Activated naive CD4-positive, alpha-beta T cell (primary cell): ENCODE measurements at places on chromosomes 5 and 9.

DNA sequence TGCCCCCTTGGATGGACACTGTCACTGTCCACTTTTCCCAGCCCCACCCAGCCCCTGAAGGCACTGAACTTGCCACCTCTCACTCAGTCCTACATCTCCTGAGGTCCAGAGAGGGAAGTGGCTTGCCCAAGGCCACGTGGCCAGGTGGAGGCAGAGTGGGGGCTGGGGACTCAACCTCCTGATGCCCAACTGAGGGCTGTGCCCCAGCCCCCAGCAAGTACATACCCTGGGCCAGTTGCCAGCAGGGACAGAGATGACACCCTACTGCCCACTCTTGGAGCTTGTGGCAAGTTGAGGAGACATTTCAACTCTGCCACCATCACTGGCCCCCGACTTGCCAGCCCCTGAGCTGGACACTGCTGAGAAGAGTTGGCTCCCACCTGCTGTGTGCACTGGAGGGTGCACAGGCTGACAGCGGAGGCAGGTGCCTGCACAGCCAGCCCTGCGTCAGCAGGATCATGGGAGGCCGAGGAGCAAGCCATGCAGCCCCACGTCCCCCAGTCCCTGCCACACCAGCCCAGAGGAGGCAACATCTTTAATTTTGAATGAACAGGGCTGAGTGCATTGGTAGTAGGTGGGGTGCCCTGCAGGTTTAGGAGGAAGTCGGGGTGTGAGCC, 39.4 kb downstream of the UNC5A start:
- DNase-seq = no peak

DNA sequence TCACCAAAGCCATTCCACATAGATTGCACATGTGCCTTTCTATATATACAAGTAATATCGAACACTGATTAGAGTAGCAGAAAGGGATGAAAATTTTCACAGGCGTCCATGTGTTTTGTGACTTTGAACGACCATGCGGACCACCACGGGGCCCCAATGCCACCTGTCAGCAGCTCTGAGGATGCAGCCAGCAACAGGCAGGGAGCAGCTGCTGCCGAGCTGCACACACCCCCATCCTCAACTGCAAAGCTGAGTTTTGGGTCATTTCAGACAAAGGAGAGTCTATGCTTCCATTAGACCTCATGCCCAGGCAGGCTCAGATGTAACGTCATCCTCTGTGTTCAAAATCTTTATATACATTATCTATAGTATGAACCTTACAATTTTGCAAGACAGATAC, 503.8 kb downstream of the IRX1 start:
- DNase-seq = no peak

GRCh38 chr5:176167800-176168199, 70.4 kb upstream of the SIMC1 start:
- DNase-seq = no peak

DNA sequence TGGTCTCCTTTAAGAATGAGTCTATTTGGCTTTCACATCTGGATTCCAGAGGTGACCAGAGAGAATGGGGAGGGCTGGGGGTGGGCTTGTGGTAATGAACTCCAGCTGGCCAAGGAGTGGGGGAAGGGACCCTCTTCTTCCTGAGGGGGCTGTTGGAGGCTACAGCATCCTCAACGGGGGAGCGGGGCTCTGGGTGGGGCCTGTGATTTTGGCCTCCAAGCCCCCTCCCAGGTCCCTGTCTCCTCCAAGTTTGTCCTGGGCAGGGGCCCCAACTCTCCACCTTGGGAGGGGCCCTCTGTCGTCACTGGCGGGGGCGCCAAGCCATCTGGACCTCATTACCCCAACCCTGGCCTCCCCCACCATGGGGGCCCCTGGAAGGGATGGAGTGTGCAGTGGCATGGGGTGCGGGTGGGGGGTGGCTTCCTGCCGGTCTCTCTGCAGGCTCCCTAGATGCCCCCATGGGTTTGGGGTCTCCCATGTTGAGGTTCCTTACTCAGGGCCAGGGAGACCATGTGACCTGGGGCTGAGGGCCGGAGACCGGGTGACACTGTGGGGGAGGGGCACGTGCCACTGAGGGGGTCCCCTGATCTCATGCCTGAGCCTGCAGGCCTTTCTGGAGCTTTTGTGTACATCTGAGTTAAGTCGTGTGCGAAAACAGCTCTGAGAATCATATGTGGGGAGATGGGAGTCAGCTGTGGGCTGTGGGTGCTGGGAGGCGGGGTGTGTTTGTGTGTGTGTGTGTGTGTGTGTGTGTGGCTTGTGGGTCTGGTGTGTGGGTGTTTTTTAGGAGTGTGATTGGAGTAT, 32.4 kb downstream of the GOLGA2 start:
- DNase-seq = no peak

GRCh38 chr9:82890401-82890800, 172.5 kb downstream of the RASEF start:
- no peak for DNase-seq

DNA sequence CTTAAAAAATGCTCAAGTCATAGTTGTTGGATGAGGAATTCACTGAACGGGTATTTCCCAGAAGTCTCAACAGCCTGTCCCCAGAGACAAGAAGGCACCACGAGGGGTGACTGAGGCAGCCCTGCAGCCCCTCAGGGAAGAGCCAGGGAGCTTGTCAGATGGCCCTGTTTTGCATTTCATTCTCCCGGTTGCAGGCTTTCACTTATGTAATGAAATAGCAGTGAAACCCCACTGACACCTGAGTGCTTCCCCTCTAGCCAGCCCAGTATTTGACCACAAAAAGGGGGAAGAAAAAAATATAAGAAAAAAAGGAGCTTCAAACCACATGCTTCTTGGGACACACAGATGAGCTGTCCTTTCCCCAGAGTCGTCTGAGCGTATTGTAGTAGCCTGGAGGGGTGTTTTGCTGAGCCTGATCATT, 75.3 kb upstream of the IL12B start:
- no peak for DNase-seq

- no peak for DNase-seq
Observed at GRCh38 chr9:110919050-110919435, 119.2 kb downstream of the LPAR1 start.

DNA sequence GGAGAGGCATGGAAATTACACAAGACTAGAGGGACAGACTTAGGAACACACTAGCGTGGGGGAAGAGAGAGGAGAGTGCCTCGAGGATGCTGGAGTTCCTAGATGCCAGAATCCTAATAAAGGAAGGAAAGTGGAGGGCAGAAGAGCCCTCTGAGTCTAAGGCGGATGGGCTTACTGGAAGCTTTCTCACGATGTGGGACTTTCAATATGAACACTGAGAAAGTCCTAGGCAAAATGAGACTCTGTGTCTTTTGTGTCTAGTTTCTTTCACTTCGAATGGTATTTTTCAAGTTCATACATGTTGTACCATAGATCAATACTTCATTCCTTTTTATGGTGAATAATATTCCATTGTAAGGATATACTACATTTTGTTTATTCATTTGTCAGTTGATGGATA, 239.4 kb downstream of the NSG2 start:
- no peak for DNase-seq

- DNase-seq = no peak
Observed at GRCh38 chr5:132826424-132827082, 3.9 kb downstream of the SHROOM1 start.

GRCh38 chr5:178462816-178463215, 127.4 kb downstream of the COL23A1 start:
- no peak for DNase-seq

DNA sequence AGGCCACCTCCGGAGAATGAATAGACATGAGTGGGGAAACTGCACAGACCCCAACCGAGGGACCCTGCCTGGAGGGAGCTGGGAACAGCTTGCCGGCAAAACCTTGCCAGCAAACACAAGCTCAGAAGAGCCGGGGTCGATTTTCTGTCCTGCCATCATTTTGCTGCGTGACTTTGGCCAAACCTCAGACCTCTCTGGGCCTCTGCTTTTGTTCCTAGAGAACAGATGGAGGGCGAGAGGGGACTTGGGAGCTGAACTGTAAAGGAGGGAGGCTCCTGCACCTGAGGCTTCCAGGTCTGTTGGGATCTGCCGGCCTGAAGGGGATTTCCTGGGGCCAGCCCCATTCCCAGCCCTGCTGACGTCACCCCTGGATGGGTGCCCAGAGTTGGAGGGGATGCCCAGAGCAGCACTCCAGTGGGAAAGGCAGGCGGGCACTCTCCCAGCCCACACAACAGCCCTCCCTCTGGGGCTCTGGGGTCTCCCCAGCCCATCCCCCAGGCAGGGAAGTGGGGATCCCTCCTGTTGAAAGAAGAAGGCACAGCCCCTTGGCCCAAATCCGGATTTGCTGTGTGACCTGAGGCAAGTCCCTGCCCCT, 40.4 kb upstream of the SYNPO start:
- no peak for DNase-seq

DNA sequence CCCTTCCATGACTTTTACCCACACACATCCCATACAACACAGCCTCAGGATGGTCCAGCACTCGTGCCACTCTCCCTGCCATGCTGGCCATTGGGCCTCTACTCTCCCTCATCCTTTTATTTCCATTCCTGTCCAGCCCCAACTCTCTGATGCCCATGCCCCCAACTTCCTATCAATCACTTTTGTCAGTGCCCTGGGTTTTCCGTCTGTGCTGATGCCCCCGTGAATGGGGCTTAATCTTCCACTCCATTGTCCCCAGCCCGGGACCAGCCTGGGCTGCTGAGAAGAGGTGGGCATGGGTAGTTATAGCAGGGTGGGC, 12.6 kb upstream of the ACSL6 start:
- DNase-seq = no peak

DNA sequence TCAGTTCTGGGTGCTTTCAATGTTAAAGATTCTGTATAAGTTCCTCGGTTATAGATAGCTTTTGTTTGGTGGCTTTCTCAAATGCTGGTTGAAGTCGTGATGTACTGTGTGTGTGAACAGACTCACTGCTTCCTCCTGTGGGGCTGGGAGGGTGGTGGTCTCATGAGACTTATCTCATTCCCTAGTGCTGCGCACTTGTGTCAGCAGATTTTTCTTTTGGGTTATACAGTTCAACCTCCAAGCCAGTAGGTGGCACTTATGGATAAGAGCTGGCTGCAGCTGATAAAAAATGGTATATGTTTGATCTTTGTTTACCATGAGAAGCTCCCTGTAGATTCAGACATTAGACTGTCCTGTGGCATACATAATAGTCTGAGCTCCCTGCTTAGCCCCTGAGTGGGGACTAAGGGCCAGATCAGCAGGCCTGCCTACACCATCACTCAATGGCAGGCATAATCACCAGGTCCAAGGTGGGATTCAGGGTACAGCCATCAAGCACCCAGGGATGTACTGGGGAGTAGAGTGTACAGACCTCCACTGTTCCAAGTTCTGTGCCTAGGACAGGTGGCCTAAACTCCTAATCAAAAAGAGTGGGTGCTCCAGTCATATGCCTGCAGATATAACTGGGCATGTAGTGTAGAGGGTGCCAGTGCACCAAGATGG, 174.2 kb downstream of the OXCT1 start:
- no peak for DNase-seq

DNA sequence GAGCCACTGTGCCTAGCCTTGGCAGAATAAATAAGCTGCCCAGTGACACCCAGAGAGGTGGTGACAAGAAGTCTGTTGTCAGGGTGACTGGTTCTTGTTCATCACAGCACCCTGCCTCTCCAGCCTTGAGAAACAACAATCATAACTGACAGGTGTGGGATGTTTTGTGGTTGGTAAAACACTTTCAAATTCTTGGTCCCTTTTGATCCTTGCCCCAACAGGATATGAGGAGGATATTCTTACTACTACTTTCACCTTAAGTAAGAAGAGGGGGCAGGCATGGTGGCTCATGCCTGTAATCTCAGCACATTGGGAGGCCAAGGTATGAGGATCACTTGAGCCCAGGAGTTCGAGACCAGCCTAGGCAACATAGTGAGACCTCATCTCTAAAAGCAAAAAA, 14.2 kb upstream of the FRRS1L start:
- DNase-seq = no peak
